SHP77 (cell line): ENCODE measurements at places on chromosomes 3 and 15.
A peak's percentile ranks its signal among the peaks of the same experiment; 100 is the strongest.

DNA sequence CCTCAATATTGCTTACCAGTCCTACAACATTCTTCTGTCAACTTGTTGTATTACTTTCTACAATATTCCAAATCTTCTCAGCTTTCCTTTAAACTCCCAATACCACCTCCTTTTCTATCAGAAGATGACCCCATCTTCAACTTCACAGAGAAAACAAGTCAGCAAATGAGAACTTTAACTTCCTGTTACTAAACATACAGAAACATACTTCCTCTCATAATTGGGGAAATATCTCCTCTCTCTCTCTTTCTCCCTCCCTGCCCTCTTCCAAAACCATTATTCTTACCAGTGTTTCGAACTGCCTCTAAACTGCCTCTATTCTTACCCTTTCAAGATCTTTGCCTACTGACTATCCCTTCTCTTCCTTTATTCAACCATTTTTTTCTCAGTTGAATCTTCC lies 1.8 kb upstream of the SNAP23 start:
- DNase-seq, result no peak

GRCh38 chr3:172289583-172289982 lies 158.7 kb downstream of the GHSR start:
- DNase-seq, result no peak

- DNase-seq, result no peak
These were observed 146.5 kb downstream of the EBLN2 start for GRCh38 chr3:73207946-73208440.

GRCh38 chr3:159260049-159260662 lies 458.3 kb downstream of the MFSD1 start:
- peak; percentile 67 for DNase-seq

DNA sequence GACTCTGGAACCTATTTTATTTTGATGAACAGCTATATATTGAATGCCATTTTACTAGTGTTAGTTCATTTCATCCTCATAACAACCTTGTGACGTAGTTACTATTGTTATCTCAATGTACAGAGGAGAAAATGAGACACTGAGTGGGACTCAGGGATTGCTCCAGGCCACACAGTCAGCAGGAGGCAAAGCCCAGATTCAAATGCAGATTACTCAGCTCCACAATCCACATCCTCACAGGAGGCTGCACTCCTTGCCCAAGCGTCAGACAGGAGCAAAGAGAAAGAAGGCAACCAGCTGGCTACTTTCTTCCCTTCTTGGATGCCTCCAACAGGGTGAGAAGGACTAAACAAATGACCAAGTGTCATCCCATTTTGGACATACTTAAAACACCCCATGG lies 92.0 kb upstream of the CCDC54 start:
- no peak for DNase-seq

DNA sequence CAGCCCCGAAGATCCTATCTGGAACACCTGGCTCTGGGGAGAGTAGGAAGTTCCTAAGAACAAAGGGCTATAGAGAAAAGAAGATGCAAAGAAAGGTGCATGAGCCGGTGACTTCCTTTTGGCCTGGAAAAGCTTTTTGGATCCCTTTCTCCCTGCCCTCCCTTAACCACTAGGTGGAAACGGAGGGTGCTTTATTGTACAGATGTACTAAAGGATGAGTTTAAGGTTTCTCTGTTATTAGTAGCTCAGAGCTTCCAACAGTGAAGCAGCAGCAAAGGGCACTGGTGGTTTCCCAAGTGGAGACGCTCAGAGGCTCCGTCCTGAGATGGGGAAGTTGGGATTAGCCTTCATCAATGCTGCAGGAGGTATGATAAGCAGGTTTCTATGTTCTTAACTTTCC lies 5.9 kb upstream of the ADGRG7 start:
- peak; percentile 33 for DNase-seq

GRCh38 chr3:14775011-14775410 lies 43.8 kb upstream of the FGD5 start:
- DNase-seq, result no peak

DNA sequence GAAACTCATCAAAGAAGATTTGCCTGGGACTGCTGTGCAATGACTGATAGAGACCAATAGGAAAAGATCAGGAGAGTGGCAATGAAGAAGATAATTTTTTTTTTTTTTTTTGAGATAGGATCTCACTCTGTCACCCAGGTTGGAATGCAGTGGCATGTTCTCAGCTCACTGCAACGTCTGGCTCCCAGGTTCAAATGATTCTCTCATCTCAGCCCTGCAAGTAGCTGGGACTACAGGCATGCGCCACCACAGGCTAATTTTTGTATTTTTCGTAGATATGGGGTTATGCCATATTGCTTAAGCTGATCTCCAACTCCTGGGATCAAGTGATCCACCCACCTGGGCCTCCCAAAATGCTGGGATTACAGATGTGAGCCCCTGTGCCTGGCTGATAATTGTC lies 116.9 kb upstream of the CCNL1 start:
- DNase-seq, result no peak

GRCh38 chr15:100690795-100691158 lies 88.4 kb downstream of the ASB7 start:
- DNase-seq, result no peak

GRCh38 chr3:155426524-155427230 lies 133.2 kb upstream of the STRIT1 start:
- no peak for DNase-seq

GRCh38 chr15:44598892-44599291 lies 61.9 kb downstream of the EIF3J start:
- no peak for DNase-seq

DNA sequence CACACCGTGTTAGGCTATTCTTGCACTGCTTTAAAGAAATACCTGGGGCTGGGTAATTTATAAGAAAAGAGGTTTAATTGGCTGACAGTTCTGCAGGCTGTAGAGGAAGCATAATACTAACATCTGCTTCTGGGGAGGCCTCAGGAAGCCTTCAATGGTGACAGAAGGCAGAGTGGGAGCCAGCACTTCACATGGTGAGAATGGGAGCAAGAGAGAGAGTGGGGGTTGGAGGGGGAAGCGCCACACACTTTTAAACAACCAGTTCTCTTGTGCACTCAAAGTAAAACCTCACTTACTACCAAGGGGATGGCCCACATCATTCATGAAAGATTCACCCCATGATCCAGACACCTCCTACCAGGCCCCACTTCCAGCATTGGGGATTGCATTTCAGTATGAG lies 181.1 kb downstream of the APBA2 start:
- no peak for DNase-seq

- DNase-seq, result no peak
These were observed 91.5 kb downstream of the STT3B start for GRCh38 chr3:31624083-31624709.
